Globus pallidus (tissue), 1 donor: ENCODE measurements at places on chromosomes 5 and 9.
A peak's percentile ranks its signal among the peaks of the same experiment; 100 is the strongest.

DNA sequence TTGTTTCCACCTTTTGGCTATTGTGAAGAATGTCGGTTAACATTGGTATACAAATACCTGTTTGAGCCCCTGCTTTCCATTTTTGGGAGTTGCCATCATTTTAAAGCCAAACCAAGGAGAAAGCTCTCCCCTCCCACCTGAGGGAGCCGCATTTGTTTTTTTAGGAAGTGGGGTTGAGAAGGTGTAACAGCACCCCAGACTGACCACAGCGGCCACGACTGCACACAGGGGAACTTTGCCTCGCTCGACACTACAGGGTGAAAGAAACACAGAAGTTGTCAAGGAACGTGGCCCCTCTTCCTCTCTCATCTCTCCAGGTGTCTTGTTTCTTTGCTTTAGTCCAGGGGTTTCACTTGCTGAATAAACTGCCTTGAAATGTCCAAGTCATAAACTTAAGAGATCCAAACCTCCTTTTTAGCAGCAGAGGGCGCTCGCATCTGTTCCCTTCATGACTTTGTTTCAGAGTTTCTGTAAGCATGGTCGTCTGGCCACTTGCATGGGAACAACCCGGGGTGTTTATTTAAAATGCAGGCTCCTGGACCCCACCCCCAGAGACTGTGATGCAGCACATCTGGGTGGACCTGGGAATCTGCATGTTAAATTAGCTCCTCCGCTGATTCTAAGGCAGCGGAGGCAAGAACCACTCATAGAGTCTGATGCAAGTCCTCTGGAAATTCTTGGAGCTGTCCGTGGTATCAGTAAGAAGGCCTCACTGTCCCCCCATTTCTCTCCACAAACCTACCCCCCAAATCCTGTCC, 2.1 kb upstream of the TTLL11 start:
- peak; percentile 34 for DNase-seq

GRCh38 chr9:131529597-131530545, 1.2 kb downstream of the UCK1 start:
- no peak for DNase-seq

- DNase-seq: no peak
Observed at GRCh38 chr9:131306397-131307004, 17.0 kb downstream of the PLPP7 start.

DNA sequence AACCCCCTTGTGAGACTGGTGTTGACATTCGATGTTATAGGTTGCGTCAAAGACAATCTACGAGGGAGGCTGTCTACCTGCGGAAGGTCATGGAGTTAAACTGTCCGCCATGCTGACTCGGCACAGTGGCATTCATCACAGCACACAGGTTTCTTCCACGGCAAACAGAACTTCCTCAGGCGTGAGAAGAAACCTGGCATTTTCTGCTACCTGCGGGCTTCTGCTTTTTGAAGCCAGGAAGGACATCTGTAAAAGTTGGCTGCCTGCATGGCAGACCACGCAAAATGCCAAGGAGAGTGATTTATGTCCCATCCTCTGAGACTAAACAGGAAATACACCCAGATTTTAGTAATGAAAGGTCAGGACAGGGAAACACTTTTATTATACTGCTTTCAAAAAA, 809.8 kb upstream of the NUDT12 start:
- no peak for DNase-seq

DNA sequence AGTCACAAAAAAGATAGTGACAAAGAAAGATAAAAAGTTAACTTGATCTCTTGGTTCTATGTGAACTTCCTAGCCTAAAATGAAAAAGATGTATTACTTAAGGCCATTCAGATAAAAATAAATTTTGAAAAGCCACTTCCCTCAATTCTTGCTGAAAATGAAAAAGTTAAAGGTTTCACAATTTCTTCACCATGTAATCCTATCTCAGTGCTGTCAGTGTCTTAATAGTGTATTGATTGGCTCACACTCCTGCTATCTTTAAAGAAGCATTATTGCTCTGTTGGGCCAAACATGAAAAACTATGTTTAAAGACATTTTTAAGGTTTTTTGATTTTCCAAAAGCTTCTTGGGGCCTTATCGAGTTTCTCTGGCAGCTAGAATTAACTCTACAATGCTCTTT, 18.1 kb upstream of the EGFLAM start:
- no peak for DNase-seq

DNA sequence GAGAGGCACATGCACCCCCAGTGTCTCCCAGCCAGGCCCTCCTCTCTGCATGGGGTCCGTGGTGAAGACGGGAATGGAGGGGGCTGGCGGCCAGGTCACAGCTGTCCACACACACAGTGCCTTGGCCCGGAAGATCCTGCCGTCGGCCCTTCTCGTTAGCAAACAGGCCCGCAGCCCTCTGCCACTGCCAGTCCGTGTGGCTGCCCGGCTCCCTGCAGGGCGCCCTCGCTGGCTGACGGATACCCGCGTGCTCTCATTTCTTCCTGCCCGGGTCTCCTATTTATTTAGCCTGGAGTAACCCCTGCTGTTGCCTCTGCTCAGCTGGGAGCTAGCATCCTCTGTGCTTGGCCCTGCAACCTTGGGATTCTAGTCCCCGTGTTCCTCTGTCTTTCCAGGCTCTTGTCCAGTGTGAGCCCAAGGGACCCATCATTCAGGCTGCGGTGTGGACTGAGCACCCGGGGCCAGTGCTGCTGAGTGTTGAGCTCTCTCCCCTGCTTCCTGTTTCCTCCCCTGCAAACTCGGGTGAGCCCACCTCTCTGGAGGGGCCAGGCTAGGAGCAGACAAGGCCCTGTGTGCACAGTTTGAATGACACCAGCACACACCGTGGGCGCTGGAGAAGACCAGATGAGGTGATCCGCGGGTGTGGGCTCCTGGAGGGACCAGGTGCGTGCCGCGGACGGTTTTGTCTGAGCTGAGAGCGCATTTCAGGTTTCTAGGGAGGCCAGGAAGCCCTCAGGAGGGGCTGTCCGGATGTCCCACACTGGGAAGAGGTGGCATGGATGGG, 14.6 kb upstream of the RNU6ATAC start:
- no peak for DNase-seq

- DNase-seq: no peak
Observed at GRCh38 chr5:8517456-8517855, 648.5 kb downstream of the MTRR start.

- no peak for DNase-seq
Observed at GRCh38 chr5:178366998-178367735, 134.6 kb upstream of the PHYKPL start.

GRCh38 chr9:8085986-8086385, 286.4 kb upstream of the DMAC1 start:
- no peak for DNase-seq

- no peak for DNase-seq
Observed at GRCh38 chr5:5014586-5015235, 125.4 kb upstream of the ADAMTS16 start.

- DNase-seq: no peak
Observed at GRCh38 chr9:33161011-33161588, 6.0 kb downstream of the B4GALT1 start.

DNA sequence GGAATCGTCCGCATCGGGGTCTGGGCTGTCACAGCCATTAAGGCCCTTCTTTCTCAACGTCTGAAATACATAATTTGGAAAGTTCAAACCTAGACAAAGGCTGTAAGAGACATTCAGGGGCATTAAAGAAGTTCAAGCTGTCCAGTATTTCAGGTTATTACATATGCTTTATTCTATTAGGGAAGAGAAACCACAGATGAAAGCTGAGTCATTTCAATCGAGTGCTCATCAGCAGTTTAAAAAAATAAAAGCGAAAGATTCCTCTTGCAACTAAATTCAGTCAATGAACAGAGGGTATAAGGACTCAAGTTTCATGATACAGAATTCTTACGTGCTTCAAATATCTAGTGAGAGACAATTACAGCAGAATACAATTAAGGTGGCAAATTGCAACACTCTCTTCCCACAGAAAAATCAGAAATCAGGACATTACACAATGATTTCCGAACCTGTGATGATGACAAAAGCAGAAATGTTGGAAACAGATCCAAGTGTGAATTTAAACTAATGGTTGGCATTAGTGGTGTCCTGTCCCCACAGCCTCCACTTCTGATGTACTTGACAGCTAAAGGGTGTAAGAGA, 121.6 kb downstream of the MEF2C start:
- DNase-seq: no peak

- DNase-seq: no peak
Observed at GRCh38 chr5:172556262-172556661, 84.8 kb upstream of the NEURL1B start.
